ENCODE measurements at places on chromosomes 13 and 19. TPM values are rescaled to one million over a fixed set of nuclear protein-coding genes. Genes with fewer than 3 reads are reported as not detected.

DNA sequence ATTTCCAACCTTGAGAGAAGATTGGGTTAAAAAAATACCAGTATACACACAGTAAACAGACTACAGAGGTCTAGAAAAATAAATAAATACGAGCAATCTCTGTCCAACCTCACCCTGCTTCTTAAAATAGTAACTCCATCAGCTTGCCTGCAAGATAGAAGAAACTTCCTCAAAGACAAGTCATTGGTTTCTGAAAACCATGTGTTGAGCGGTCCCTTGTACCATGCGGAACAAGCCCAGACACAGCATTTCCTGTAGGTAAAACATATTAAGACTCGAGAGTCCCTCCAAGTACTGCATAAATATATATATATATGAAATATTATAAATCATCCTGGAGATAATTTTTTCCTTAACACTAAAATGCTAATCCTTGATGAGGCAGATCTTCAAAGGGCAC lies 157.4 kb downstream of the MZT1 start:
- no peak overlapping the region for H3K27ac ChIP-seq
- H3K27me3 ChIP-seq = no peaks in the 10 kb centered on the region
- no peak for DNase-seq

DNA sequence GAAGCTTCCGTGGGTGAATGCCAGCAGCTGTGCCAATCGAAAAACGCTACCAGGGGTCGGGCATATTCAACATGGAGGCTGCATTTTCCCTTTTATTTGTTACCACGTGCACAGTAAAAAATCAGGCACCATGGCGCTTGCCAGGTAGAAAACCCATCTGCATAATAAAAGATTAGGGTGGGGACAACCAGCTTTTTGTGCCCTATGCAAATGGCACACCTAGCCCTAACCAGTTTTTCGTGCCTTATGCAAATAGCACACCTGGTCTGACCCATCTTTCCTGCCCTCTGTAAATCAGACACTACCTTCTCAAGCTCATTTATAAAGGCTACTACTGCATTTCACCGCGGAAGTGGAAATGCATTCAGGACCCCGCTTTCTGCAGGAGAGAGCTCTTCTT lies 62.1 kb upstream of the FREM2 start:
- DNase-seq = no peak
- H3K27ac ChIP-seq = no peak overlapping the region
- H3K36me3 ChIP-seq = no peaks in the 10 kb centered on the region
- H3K27me3 ChIP-seq = no peaks in the 10 kb centered on the region
- no peak overlapping the region for H3K4me3 ChIP-seq
- H3K4me1 ChIP-seq = no peaks in the 10 kb centered on the region

DNA sequence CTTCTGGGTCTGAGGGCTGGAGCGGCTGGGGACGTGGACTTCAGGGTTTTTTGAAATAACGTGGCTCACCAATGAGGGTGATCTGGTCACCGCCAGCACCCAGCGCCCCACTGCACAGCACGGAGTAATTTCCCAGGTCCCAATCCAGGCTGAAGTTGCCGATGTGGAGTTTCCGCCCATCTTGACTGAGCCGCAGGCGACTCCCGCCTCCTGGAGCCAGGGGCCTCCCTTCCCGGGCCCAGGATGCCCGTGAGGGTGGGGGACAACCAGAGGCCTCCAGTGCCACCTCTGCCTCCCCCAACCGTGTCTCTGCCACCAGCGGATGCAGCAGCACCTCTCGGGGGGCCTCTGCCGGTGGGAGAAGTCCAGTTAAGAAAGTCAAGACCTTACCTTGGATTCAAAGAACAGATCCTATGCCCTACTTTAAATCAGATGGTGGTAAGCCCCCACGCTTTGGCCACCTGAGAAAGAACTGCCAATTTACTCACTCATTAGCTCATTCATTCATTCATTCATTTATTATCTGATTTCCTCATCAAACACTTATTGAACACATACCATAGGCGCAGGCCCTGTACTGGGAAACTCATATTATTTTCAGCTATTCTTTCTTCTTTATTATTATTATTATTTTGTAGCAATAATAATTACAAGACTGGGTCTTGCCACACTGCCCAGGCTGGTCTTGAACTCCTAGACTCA lies 3.9 kb downstream of the VSIG10L start:
- no peaks in the 10 kb centered on the region for H3K4me1 ChIP-seq
- H3K4me3 ChIP-seq = no peak overlapping the region
- H3K27ac ChIP-seq = peak overlapping the region; percentile 84
- H3K36me3 ChIP-seq = no peaks in the 10 kb centered on the region
- no peak for DNase-seq

- H3K27me3 ChIP-seq = no peaks in the 10 kb centered on the region
- H3K4me1 ChIP-seq = peaks cover 4% of the 10 kb centered on the region
- no peaks in the 10 kb centered on the region for H3K36me3 ChIP-seq
- no peak for DNase-seq
Measured at GRCh38 chr13:44870456-44870929, 118.8 kb downstream of the NUFIP1 start.

DNA sequence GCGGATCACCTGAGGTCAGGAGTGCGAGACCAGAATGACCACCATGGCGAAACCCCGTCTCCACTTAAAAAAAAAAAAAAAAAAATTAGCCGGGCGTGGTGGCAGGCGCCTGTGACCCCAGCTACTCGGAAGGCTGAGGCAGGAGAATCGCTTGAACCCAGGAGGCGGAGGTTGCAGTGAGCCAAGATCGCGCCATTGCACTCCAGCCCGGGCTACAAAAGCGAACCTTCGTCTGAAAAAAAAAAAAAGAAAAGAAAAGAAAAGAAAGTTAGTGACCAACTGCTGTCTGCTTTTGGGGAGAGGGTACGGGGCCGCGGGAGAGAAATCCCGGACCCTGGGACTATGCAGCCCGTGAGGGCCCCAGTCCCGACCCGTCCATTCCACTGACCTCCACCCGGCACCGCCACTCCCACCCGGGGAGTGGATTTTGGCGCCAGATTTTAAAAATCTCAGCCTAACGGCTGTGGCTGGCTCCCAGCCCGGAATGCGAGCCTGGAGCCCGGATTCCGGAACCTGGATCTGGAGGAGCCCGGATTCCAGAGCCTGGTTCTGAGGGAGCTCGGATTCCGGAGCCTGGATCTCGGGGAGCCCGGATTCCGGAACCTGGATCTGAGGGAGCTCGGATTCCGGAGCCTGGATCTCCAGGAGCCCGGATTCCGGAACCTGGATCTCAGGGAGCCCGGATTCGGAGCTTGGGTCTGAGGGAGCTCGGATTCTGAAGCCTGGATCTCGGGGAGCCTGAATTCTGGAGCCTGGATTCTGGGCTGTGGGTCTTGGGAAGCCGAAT lies 6.1 kb upstream of the LMNB2 start:
- H3K27me3 ChIP-seq = no peaks in the 10 kb centered on the region
- H3K4me3 ChIP-seq = peak overlapping the region; percentile 60
- H3K27ac ChIP-seq = peak overlapping the region; percentile 61
- DNase-seq = peak; percentile 90
- peaks cover 8% of the 10 kb centered on the region for H3K4me1 ChIP-seq

DNA sequence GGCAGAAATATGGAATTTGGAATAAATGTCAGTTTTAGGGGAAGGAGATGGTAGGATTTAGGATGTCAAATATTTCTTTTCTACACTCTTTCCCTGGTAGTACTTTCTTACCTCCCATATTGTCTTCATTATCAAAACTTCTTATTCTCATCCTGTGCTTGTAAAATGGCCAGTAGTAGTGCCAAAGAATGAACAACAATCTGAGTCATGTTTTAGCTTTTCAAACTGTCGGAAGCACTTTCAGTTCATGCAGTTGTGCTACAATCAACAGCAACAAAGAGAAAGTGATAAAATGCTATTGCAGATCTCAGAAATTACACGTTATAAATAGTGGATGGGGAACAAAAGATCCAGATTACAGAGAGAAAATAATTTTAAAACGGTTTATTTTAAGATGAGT lies 193.7 kb upstream of the RXFP2 start:
- no peak for DNase-seq
- H3K4me1 ChIP-seq = no peaks in the 10 kb centered on the region
- H3K27ac ChIP-seq = peak overlapping the region; percentile 47
- H3K27me3 ChIP-seq = no peaks in the 10 kb centered on the region
- H3K36me3 ChIP-seq = no peaks in the 10 kb centered on the region
- H3K4me3 ChIP-seq = no peak overlapping the region

- no peaks in the 10 kb centered on the region for H3K4me1 ChIP-seq
- no peak overlapping the region for H3K4me3 ChIP-seq
- no peaks in the 10 kb centered on the region for H3K36me3 ChIP-seq
- DNase-seq = no peak
- H3K27me3 ChIP-seq = no peaks in the 10 kb centered on the region
Measured at GRCh38 chr13:63696055-63696454, 2280.4 kb upstream of the PCDH20 start.

DNA sequence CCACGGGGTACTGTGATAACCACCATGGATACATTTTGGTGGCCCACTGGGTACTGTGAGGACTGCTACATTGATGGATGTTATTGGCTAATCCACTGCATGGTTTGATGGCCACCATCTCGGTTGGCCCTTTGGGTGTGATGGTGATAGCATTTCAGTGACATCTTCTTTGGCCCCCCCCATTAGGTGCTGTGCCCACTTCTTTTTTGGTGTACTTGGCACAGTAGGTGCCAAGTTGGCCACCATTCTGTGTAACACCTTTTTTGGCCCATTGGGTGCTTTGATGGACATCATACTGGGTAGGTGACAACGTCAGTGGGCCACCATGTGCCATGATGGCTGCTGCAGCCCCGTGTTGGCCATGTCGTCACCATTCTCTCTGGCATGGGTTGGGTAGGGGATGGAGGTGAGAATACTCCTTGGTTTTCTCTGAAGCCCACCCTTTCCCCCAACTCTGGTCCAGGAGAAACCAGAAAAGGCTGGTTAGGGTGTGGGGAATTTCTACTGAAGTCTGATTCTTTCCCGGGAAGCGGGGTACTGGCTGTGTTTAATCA lies 9.2 kb downstream of the FOXA3 start:
- no peaks in the 10 kb centered on the region for H3K4me1 ChIP-seq
- H3K27me3 ChIP-seq = no peaks in the 10 kb centered on the region
- H3K4me3 ChIP-seq = no peak overlapping the region
- no peak overlapping the region for H3K27ac ChIP-seq

GPR18 gene
- total RNA-seq = not detected

SELENOV gene
- total RNA-seq = not detected

GNG7 gene
- total RNA-seq = 3.3 TPM

TSKS gene
- total RNA-seq = 1.9 TPM

CYP2A6 gene
- total RNA-seq = not detected

ZNF559 gene
- 60.1 TPM for total RNA-seq
